ENCODE measurements at places on chromosomes 7 and 10. TPM values are rescaled to one million over a fixed set of nuclear protein-coding genes. Genes with fewer than 3 reads are reported as not detected.

- no peak for DNase-seq
Measured at GRCh38 chr7:5709347-5709950, 72.0 kb downstream of the RNF216 start.

DNA sequence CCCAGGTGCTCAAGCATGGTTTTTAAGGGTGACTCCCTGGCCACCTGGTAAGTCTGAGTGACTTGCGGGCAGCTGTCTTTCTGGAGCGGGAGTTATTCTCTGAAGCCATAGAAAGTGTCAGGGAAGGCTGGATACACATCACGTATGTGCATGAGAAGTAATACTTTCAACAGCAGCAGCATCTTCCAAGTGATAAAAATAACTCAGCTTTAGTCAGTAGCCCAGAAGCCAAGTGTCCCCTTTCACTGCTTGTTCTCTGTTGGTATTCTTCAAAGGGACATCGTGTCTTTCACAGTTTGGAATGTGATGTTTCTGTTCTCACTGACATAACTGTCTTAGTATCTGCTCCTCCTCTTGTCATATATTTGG is 97.6 kb downstream of the KIAA1217 start:
- no peak for DNase-seq

DNA sequence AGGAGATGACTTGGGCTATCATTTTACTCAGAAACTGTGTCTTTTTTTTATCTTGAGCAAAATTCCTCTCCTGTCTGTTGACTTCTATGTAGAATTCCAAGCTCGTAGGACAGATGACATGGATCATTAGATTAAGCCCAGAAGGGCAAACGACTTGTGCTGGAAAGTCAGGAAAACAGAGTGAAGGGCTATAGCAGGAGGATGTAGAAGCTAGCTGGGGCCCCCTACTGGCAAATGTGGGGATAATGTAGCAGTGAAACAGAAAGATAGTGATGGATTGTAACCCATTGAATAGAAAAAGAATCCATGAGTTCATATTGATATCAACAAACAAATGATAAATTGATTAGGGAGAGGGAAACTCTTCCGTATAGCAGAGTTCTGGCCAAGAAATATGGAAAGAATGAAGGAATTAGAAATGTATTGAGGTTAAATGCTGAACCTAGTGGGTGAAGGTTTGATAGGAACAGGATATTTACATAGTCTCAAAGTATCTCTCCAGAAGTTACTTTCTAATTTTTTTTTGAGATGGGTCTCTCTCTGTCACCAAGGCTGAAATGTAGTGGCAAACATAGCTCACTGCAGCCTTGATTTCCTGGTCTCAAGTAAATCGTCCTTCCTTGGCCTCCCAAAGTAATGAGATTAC is 103.6 kb downstream of the LYZL1 start:
- DNase-seq, result peak; percentile 27

DNA sequence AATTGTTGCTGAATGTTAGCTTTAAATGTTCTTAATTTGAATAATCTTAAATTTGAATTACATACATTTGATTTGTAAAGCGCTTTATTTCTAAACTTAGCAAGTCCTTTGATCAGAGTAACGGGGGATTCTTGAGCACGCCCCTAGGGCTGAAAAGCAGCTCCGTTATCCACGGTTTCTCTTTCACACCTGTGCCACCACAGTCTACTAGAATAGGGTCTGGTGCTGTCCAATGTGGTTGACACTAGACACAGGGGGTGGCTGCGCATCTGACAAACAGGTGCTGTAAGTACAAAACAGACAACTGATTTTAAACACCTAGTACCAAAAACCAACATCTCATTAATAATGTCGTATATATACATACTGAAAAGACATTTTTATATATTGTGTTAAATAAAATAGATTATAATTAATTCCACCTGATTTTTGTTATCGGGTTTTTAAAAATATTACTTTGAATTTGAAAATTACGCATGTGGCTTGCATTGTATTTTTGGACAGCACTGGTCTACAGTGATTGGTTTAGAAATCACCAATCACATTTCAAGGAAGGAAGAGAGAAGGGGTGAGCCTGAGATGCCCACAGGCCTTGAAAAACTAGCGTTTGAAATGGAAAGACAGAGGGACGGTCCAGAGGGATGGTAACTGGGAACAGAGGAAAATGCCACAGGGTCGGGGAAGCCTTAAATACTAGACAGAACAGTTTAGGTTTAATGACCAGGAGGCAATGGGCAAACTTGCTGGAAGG is 7.3 kb downstream of the SEPHS1 start:
- no peak for DNase-seq

The AKR1E2 gene
- total RNA-seq, result not detected

The WEE2 gene
- total RNA-seq, result not detected

The PTPRZ1 gene
- 0.39 TPM for total RNA-seq

The HMX2 gene
- not detected for total RNA-seq

The PBLD gene
- total RNA-seq, result 3.1 TPM

Data from H4 (cell line).